ENCODE measurements at places on chromosomes 3 and 15. TPM values are rescaled to one million over a fixed set of nuclear protein-coding genes. Genes with fewer than 3 reads are reported as not detected.

The PRTG gene
- 6.9 TPM for total RNA-seq

GRCh38 chr3:139764069-139764905 is 86.5 kb upstream of the NMNAT3 start:
- no peak for DNase-seq

DNA sequence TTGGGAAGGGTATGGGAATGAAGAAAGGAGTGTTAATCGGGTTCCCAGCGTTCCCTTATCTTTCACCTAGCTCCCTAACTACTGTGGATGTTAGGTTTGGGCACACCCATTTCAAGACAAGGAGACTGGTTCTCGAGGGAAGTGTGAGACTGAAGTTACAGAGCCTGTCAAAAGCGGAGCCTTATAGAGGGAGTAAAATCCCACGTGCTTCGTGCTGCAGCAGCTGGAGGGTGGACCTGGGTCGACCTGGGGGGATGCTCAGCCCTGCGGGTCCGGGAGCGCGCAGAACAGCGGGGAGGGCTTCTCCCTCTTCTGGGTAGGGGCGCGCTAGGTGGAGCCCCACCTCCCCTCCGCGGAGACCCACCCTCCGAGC is 314 bp upstream of the TMED3 start:
- DNase-seq: peak; percentile 19

DNA sequence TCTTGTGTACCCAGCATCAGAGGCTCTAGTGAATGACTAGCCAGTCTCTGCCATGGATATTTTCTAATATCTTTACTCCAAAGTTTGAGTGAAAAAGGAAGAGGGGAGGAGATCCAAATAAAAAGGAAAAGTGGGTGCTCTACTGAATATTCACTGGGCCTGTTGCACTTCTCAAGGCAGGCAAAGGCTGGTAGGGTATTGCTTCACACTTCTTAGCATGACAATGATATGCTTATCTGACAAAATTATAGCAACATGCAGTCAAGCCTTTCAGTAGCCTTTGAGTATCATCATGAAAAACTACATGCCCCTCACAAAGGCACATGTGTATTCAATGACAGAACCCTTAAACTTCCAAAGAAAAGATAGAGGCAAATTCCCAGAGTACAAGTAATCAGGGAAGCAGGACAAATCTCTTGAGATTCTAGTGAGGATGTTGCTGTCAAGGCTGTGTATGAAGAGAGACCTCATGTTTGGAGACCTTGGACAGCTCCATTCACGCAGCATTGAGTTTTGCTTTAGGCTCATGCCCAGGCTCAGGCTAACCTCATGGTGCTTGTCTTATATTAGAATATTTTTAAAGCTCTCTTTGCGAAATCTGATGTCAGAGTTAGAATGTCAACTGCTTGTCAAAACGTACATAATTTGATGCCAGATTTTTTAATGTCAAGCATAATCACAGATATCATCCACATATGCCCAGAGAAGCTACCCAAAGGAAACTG is 506.9 kb downstream of the OCA2 start:
- no peak for DNase-seq

DNA sequence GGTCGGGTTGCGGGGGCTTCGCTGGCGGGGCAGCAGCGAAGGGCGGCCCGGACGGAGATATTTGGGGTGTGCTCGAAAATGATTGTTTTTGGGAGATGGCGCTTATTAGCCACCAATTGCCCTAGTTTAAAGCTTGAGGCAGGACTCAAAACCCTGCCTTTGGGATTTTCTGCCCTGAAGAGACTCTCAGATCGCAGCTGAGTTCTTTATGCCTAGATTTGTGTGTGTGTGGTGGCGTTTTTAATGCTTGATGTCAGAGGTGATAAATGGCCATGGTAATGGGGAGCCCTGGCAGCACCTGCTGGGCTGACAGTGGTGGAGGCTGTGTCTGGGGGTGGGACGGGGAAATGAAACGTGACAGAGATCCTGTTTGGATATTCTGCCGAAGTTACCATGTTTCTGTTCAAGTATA is 604 bp downstream of the KCTD6 start:
- DNase-seq: no peak

DNA sequence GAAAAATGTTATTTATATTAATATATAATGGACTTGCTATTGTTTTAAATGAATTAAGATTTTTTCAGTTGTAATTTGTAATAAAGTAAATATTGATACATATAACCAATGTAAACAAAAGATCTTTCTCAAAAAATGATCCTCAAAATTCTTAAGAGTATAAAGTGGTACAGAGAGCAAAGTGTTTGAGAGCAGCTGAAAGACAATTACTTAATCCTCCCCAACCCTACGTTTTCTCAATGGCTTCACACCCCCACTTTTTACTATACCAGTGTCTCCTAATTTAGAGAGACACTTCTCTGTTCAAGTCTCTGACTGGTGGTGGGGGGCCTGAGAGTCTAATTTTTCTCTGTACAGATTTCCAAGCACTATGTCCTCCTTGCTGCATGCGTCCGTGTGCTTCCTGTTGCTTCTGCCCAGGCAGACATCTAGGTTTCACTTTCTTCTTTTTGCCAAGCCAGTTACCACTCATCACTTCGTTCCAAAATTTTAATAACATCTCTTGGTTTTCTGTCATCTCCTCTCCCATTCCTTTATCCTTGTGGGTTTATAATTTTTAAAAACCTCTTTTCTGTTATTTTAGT is 276.3 kb upstream of the DNAJC19 start:
- no peak for DNase-seq

All from fibroblast of villous mesenchyme (primary cell).